ENCODE measurements at places on chromosomes 7 and 10. TPM values are rescaled to one million over a fixed set of nuclear protein-coding genes. Genes with fewer than 3 reads are reported as not detected.

Gene IFIT1
- 123 TPM for total RNA-seq

Gene C10orf62
- not detected for total RNA-seq

GRCh38 chr10:16950656-16951601 lies 133.7 kb upstream of the RSU1 start:
- DNase-seq: no peak

DNA sequence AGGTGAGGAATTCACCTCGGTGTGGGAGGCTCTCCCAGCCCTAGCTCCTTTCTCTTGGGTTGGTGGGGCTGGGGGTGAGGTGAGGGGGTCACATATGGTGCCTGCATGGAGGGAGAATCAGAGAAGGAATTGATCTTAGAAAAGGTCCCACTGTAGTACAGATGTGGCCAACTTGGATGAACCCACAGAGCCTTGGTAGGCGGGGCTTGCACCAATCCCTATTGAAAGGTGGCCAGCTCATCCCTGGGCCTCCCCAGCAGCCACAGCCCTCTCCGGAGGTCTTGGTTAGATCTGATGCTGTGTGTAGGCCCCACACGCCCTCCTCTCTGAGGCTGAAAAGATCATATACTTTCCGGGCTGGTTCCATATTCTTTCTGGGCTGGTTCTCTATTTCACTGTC lies 19.0 kb downstream of the HKDC1 start:
- no peak for DNase-seq
